ENCODE measurements at places on chromosomes 7 and 10. TPM values are rescaled to one million over a fixed set of nuclear protein-coding genes. Genes with fewer than 3 reads are reported as not detected.

DNA sequence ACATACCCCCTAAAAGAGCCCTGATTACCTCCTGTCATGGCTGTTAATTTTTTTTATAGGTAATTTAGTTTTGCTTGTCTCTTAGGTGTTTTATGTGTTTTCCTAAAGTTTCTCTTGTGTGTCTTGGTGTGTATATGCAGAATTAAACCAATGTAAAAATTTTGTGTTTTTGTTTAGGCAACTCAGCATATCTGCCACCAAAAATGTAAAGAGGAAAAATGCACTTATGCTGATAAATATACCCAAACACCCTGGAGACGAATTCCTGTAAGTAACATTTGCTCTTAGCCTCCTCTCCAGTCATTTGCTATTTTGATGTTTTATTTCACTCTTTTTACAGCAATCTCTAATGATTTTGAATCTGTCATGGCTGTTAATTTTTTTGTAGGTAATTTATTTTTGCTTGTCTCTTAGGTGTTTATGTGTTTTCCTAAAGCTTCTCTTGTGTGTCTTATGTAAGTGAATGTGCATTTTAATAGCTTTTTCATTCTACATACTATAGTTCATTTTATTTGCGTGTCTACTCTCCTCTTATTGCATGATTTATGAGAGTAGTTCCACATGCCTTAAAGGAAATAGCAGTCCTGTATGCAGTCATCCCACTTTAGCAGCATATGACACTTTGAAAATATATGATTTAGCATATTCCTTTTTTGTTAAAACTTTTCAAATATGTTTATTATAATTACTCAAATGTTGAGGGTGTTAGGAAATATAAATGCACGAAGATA lies 149.2 kb downstream of the CCSER2 start:
- DNase-seq = no peak

The NODAL gene
- not detected for total RNA-seq

- DNase-seq = no peak
Measured at GRCh38 chr7:53993224-53993623, 549.0 kb upstream of the VSTM2A start.

GRCh38 chr7:88003581-88003980 lies 69.5 kb downstream of the ADAM22 start:
- no peak for DNase-seq

The SEMA3E gene
- 1.2 TPM for total RNA-seq

The FGFBP3 gene
- total RNA-seq = 0.93 TPM

DNA sequence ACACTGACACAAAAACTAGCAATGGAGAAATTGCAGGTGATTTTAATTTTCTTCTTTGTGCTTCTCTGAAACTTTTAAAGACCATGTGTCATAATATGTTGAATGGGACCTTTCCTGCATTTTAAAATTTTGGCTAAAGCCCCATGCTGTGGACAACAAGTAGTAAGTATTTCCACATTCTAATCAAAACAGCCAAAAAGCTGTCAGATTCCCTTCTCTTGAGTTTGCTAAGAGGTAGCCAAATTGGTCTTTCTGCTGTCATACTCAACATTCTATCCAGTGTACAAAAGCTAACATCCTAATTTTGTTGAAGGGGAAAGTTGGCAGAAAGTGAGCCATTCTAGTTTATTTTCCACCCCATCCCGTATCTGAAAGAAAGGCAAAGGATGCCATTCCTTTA lies 447.6 kb downstream of the TFEC start:
- DNase-seq = no peak

DNA sequence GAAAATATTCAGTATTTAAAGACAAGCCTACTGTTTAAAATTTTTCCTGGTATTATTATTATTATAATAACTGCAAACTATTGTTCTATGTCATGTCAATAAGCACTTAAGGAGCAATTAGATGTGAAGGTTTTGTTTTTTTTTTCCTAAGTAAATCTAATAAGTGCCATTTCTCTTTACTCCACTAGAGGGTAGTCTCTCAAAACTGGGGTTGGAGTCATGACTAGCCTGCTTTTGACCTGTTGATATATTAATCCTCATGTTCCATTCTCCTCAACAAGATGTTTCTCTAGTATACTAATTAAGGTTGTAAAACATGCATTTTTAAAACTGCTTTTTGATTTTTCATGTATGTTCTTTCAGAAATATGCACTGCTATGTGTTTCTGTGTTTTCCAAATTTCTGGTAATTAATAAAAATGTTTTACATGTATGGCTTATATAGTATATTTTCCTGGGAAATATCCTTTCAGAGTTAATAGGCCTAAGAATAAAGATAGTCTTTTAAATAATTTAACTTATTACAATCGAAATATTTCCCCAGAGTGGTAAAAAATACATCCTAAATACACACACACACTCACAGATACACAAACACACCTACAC lies 1.0 kb upstream of the LRRN3 start:
- DNase-seq = peak; percentile 29

GRCh38 chr10:50990568-50991455 lies 83.5 kb upstream of the PRKG1 start:
- peak; percentile 25 for DNase-seq

DNA sequence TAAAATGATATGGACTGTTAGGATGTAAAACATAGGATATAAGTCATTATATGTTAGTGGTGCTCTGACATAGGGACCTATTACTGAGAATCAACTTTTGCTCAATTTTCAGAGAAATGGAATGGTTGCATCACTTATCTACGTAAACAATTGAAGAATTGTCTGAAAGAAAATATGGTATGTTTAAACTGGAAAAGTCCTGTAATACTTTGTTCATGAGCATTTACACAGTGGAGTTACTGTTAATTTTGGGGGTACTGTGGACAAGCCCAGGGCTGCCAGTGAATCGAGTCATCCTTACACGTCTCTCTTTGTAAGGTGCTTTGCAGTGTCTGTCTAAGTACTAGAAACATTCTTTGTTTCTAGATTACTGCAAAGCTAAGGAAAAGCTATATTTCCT lies 152.0 kb downstream of the ZNF22 start:
- DNase-seq = no peak
